ENCODE measurements at places on chromosomes 12 and 14. TPM values are rescaled to one million over a fixed set of nuclear protein-coding genes. Genes with fewer than 3 reads are reported as not detected.

DNA sequence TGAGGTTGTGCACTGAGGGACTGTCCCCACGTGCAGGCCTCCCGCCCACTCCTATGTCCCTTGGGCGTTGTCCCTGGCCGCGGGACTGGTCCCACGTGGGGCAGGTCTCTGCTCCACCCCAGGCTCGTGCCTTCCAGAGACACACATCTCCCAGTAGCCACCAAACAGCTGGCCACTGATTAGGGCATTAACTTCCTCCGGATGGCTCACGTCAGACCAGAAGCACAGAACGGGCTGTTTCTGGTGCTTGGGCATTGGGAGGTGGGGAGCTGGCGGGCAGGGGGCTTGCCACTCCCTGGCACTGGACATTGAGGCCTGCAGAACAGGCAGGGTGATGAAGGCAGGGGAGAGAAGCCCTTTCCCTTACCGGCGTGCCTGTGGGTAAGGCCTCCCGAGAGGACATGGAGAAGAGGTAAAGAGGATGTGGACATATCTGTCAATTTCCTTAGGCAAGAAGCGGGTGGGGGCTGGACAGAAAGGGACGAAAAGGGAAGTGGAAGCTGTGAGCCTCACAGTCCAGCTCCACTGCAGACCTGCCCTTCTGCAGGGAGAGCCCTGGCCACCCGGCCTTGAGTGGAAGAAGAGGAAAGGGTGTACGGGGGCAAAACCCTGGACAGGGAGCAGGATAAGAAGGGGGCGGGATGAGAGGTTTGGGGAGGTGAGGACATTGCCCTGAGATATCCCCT lies 101.2 kb downstream of the NINJ2 start:
- no peak for DNase-seq

GRCh38 chr14:72060460-72060859 lies 128.2 kb downstream of the RGS6 start:
- no peak for DNase-seq

KRT7 gene
- total RNA-seq, result not detected

- no peak for DNase-seq
Observed at GRCh38 chr14:64391113-64391725, 3.1 kb downstream of the MTHFD1 start.

DNA sequence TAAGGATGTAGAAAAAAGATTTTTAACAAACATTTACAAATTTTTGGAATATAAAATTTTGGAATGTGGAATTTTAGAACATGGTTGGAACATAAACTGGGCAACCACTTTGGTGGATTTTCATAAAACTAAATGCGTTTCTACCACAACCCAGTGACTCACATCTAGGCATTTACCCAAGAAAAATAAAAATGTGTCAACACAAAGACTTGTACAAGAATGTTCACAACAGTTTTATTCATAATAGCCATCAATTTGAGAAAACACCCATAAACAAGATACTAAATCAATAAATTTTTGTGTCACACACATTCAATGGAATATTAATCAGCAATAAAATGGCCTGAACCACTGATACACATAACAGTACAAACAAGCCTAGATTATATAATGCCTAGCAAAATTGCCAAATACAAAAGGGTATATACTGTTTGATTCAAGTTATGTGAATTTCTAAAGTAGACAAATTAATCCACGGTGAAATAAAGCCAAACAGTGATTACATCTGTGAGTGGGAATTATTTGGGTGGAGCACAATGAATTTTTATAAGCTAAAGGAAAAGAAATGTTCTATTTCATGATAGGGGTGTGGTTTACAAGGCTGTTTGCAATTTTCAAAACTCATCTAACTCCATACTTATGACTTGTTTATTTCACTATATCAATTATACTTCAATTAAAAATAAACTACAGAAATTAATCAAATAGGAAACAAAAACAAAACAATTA lies 415.2 kb upstream of the OR4E1 start:
- no peak for DNase-seq

DNA sequence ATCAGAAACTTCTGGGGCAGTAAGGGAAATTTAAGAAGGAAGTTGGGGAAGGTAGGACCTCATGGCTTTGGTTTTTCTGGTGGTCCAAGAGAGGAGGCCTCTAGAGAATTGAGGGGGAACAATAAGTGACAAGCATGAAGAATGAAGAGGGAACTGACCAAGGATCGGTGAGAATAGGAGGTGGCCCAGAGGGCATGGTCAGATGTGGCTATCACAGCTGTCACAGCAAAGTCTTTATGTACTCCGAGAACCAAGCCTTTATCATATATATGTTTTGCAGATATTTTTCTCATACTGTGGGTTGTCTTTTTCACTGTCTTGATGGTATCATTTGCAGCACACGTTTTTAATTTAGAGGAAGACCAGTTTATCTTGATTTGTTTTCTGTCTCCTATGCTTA lies 64.3 kb downstream of the PPP2R5C start:
- no peak for DNase-seq

DNA sequence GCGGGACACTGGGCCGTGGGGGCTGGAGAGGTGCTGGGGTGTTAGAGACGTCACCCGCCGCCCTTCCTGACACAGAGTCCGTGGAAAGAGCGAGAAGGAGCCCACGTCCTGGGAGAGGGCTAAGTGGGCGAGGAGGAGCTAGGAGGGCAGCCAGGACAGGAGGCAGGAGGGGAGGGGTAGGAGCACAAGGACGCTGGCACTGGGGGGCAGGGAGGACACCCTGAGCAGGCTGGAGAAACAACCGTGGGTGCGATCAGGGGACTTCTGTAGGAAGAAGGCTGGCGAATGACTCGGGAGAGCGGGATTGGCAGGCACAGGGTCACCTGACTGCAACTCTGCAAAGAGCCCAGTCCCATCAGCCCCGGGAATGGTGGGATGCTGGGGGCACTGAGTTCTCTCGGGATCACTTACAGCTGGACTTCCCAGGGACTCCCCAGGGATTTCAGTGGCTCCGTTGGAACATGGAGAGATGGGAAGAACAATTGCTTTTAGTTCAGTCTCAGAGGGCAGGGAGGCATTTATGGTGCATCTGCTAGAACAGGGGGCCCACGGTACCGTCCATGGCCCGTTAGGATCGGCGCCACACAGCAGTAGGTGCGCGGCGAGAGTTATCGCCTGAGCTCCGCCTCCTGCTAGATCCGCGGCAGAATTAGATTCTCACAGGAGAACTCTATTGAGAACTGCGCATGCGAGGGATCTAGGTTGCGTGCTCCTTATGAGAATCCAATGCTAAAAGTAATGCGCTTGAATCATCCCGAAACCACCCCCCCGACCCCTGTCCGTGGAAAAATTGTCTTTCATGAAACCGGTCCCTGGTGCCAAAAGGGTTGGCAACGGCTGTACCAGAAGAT lies 24.3 kb downstream of the UBR7 start:
- DNase-seq, result no peak

DPF3 gene
- total RNA-seq, result 13.7 TPM

DNA sequence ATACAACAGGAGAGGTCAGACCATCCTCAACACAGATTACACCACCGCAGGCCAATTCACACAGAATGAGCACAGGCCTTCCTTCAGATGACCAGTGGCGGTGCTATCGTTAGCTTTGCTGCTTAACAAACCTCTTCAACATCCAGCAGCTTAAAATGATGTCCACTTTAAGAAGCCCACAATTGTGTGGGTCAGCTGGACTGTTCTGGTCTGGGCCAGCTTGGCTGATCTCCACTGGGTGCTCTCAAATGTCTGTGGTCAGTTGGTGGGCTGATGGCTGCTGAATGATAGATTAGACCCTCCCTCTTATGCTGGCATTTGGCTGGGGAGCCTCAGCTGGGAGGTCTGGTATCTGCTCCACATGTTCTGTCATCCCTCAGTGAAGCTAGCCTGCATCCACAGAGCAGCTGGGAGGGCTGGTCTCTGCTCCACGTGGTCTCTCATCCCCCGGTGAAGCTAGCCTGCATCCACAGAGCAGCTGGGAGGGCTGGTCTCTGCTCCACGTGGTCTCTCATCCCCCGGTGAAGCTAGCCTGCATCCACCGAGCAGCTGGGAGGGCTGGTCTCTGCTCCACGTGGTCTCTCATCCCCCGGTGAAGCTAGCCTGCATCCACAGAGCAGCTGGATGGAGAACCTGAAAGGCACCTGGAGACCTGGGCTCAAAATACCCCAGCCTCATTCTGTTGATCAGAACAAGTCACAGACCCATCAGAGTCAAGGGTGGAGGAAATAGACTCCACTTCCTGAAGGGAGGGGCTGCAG lies 203.6 kb upstream of the DIO3 start:
- DNase-seq, result no peak

DNA sequence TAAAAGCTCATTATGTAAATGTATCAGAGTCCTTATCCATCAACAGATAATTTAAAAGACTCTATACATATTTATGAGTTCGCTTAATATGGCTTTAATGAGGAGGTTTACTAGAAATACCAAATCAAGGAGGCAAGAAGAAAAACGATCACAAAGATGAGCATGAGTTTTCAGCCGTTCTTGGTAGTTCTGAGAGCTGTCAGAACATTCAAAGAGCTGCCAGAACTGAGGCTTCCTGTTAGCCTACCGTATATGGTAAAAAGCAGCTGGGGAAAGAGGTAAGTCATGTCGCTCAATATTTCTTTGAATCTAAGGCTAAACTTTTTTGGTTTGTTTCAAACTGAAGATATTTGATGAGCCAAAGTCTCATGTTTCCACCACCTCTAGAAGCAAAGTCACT lies 115.3 kb upstream of the PLXNC1 start:
- no peak for DNase-seq

ATN1 gene
- 94.6 TPM for total RNA-seq

GRCh38 chr12:10722502-10722904 lies 620 bp downstream of the YBX3 start:
- DNase-seq, result peak; percentile 42

GRCh38 chr12:65306366-65307168 lies 28.1 kb downstream of the MSRB3 start:
- DNase-seq, result no peak

DNA sequence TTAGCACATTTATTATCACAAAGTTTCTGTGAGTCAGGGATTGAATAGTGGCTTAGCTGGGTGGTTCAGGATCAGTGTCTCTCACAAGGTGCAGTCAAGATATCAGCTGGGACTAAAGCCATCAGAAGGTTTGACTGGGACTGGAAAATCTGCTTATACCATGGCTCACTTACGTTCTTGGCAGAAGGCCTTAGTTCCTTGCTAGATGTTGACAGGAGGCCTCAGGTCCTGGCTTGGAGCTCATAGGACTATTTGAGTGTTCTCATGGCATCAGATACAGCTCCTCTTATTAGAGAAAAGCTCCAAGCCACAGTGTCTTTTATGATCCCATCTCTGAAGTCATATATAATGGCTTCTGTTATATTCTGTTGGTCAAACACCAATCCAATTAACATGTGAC lies 127.3 kb downstream of the SLC6A15 start:
- DNase-seq, result no peak

- no peak for DNase-seq
Observed at GRCh38 chr12:94282675-94283074, 134.3 kb downstream of the PLXNC1 start.

DNA sequence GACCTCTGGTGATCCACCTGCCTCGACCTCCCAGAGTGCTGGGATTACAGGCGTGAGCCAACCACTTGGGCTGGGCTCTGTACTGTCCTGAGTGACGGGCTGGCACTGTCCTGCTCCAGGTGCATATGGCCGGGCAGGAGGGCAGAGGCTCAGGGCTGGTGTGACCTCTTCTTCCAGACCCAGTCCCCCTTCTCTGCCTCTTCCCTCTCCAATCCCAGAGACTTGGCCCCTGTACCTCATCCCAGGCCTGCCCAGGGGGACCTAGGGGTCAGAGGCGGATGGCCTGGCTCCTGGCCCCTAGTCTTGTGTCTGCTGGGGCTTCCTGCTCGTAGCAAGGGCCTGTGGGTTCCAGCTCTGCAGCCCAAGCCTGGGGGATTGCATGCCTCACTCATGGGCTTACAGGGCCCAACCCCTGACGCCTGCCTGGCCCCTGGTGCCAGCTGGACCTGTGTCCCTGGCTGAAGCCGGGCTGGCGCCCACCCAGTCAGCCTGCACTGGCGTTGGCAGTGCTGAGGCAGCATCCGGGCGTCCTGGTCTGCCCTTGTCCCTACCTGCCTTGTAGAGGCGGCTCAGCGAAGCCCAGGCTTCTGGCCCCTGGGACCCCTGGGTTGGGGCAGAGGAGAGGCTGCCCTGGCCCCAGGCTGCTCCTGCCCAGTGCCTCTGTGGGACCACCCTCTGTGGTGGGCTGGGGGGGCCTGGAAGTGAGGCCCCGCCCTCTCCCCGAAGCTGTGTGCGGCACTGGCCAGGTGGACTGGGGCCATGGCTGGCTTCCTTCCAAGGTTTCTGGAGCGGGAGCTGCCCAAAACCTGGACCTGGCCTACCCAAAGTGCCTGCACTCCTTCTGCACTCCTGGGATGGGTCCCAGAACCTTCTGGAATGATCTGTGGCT lies 4.3 kb downstream of the TEDC1 start:
- DNase-seq, result peak; percentile 11

DNA sequence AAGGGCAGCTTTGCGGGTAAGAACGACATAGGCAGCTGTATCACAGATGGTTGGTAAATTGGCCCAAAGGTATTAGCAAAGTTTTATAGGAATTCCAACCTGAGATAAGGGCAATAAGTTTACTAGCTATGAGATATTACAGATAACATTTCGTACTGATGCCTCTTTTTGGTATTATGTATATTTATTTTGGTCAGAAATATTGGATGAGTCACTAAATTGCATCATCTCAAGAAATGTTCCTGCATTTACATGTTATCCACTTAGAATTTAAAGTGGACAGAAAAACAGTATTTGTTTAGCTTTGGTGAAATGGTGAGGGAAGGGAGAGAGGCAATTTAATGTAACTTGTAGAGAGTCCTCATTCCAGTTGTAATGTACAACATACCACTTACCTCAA lies 65.1 kb upstream of the PZP start:
- no peak for DNase-seq

GRCh38 chr12:8996682-8997405 lies 7.5 kb downstream of the KLRG1 start:
- DNase-seq, result no peak

DNA sequence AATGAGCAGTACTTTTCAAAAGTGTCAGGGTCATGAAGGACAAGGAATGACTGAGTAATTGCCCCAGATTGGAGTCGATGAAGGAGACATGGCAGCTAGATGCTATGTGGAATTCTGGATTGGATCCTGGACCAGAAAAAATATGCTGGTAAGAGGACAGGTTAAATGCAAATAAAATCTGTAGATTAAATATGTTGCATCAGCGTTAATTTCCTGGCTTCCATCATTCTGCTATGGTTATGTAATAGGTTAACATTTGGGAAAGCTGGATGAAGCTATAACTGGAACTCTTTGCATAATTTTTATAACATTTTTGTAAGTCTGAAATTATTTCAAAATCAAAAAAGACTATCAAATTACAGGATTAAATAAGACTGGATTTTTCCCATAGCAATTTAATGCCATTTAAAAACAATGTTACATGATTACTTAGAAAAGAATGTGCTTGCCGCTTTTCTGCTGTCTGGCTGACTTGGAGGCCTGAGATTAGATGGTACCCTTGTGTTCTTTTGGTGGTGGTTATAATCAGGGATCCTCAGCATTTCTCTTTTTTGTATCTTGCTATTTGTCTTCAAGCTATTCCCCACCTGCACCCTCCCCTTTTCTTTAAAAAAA lies 65.1 kb downstream of the FBXW8 start:
- DNase-seq, result no peak

PROX2 gene
- not detected for total RNA-seq

GRCh38 chr12:87866578-87867292 lies 162.5 kb downstream of the C12orf50 start:
- DNase-seq, result no peak
